ENCODE measurements at places on chromosomes 2 and 18.

DNA sequence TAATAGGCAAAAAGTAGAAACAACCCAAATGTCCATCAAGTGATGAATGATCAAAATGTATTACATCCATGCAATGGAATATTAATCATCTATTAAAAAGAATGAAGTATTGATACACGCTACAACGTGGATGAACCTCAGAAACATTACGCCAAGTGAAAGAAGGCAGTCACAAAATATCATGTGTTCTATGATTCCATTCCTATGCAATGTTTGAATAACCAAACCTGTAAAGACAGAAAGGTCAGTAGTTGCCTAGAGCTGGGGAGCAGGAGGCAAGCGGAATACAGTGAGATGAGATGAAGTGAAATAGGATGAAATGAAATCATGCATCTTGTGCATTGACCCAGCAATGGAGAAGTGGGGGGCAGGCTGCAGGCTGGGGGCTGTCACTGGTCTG, 17.9 kb upstream of the COL6A3 start:
- no peak for DNase-seq

DNA sequence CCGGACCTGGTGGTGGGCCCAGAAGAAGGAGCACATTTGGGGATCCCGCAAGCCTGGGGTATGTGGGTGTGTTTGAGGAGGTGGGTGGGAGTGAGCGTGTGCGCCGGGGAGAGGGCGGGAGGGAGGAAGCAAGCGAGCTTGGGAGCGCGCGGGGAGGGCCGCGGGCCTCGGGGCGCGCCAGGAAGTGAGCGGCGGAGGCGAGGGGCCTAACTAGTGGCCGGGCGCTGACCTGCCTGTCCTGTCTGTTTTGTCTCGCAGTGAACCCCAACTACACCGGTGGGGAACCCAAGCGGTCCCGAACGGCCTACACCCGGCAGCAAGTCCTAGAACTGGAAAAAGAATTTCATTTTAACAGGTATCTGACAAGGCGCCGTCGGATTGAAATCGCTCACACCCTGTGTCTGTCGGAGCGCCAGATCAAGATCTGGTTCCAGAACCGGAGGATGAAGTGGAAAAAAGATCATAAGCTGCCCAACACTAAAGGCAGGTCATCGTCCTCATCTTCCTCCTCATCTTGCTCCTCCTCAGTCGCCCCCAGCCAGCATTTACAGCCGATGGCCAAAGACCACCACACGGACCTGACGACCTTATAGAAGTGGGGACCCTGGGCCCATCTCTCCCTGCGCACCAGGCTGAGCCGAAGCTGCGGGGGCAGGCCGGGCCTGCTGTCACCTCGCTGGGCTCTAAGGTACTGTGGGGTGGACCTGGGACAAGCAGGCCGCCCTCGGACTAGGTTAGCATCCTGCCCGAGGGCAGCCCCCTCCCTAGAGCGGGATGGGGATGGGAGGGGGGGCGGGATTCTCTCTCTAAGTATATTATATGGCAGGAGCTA, 1.2 kb downstream of the HOXD4 start:
- DNase-seq = no peak

GRCh38 chr2:98543842-98544241, 64.5 kb downstream of the COA5 start:
- DNase-seq = no peak

DNA sequence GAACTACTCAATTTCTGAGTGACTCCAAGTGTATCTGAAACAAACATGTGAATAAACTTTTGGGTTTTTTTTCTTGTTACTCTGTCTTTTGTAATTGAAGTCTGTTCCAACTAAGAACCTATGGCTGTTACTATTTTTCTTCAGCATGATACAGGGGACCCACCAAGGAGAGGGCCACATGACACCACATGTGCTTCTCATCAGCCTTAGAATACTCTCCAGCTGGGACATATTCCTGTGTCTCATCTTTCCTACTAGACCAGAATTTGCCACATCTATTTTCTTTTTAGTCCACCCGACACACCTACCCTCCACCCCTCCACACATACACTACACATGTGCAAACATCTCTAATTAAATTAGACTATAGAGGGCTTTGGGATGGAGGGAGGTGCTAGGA, 191.7 kb upstream of the NDUFV2 start:
- no peak for DNase-seq

GRCh38 chr2:46878886-46879285, 36.7 kb downstream of the MCFD2 start:
- no peak for DNase-seq

DNA sequence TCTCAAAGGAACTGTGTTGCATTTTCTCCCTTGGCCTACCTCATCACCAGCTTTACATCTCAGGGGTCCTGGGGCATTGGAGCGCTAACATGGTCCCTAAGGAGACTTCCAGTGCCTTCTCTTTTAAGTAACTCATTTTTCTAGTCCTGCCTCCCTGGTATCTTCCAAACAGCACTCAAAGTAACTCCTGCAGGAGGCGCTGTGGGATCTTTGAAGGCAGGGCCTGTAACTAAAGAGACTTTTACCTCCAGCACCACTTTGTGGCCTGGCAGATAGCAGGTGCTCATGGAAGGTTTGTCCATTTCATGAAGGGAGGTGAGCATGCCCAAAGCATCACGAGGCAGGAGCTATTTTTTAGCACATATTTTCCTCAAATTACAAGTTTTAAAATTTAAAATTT, 411.0 kb upstream of the GYPC start:
- DNase-seq = no peak

DNA sequence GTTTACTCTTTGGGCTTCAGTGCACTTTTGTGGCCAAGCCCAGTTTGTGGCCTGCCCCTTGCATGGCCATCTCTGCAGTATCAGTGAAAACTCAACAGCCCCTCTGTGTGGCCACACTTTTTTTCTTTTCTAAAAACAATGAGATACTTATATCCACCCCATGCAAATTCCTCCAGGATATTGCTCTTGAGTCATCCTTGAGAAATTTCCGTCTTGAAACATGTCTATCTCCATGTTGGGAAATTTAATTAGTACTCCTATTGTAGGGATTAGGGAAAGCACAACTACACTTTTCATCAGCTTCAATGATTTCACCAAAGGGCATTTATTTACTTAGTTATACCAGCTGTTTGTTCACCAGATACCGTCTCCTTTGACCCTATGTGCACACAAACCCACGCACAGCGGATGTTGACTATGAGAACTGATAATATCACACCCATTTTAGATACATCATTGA, 993.1 kb downstream of the TSN start:
- no peak for DNase-seq

- DNase-seq = peak; percentile 38
These were observed 35.4 kb downstream of the PTPN18 start for GRCh38 chr2:130391058-130391871.

- DNase-seq = no peak
These were observed 435.1 kb upstream of the MEIS1 start for GRCh38 chr2:65999796-66000195.

DNA sequence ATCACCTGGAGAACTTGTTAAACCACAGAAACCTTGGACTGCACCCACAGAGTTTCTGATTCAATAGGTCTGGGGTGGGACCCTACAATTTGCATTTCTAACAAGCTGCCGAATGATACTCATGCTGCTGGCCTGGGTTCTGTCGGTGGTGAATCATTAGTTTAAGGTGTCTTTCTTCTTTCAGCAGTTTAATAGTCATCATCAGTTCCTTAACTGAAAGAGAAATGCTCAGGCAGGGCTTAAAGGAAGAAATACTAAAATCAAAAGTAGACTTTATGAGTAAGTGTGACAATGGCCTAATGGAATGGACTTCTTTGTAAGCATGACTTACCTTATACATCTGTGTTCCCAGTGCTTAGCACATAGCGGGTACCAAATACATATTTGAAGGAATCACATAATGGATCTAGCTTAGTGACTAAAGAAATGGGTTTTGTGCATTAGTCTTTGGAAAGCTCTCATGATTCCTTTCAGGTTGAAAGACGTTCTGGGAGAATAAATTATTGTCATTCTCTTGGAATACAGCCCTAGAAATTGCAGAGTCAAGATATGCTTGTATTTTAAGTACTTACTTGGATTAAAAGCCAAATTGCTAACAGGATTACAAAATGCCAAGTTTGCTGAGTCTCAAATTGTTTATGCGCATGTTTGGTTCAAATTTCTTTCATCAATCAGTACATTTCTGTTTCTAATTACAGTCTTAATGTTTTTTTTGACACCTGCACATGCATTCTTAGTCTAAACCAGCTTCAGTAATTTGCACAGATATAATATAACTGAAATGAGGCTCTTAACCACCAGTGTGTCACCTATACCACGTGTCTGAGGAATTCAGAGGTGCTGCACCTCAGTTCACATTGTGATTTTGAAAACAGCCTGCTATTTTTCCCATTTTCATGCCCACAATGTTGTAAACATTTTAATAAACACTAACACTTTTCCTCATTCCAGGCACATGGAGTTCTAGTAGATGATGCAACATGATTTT, 220.3 kb upstream of the NRP2 start:
- DNase-seq = no peak

- DNase-seq = no peak
These were observed 55.2 kb downstream of the TMEM247 start for GRCh38 chr2:46534589-46534988.

DNA sequence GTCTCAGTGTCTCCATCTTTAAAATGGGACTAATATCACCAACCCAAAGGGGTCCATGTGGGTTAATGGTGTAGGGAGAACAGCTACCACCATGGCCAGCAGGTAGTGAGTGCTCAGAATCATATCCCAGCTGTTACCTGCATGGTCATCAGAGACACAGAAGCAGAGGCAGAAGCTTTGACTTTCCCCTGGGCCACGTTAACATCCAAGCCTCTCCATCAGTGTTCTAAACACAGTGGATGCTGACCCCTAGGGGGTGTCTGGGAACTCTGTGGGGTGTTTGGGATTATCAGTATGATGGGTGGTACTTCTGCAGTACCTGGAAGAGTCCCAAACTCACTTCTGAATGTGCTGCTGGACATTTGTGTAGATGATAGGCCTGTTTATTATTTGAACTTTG, 93.6 kb downstream of the GYPC start:
- DNase-seq = no peak

- DNase-seq = no peak
These were observed 61.5 kb upstream of the CYP20A1 start for GRCh38 chr2:203177361-203177760.

GRCh38 chr2:3233877-3234276, 143.7 kb downstream of the EIPR1 start:
- DNase-seq = no peak

GRCh38 chr2:220002699-220003098, 375.3 kb downstream of the SLC4A3 start:
- DNase-seq = no peak

DNA sequence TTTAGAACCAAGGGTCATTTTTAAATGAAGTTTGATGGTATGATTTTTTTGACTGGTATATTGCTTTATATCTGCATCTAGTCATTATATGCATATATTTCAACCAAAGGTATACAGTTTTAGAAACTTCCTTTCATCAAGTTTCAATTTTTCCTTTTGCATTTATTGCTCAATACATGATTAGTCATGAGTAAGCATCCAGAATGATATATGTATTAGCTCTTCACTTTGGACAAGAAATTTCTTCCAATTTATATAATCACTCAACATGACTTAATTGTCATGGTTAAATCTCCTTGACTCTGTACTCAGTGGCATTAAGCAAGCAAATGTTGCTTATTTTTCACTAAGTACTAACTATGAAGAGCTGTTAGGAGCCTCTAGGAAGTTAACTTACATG, 123.6 kb downstream of the PLCL1 start:
- no peak for DNase-seq

- peak; percentile 27 for DNase-seq
These were observed 189.8 kb downstream of the SNTG2 start for GRCh38 chr2:1140389-1141003.

GRCh38 chr2:102677244-102678215, 58.2 kb downstream of the SLC9A2 start:
- no peak for DNase-seq

GRCh38 chr18:33538418-33539042, 39.5 kb upstream of the ASXL3 start:
- no peak for DNase-seq

DNA sequence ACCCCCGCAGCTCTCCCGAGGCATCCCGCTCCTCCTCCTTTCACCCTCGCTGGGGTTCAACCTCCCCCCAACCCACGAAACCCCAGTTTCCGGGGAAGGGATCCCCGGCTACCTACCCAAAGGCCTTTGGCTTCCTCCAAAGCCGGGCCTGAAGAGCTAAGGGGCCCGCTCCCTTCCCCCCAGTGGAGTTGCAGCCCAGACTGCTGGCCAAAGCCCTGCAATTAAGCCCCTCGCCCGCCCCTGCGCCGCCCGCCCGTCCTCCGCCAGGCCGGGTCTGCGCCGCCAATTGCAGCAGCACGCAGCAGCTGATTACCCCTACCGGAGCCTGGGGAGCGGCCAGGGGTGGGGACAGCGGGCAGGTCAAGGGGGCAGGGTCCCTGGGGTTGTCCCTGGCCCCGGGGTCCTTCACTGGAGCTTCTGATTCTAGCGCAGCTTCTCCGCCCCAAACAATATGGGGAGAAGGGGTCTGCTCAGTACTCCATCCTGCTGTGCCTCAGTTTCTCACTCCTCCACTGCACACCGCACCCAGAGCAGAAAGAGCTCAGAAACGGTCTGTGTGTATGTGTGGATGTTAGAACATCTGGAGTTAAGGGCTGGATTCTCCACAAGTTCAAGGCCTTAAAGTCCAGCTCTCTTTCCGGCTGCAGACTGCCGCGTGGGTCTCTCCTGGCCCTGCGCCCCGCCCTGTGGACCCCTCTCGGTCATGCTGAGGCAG, 16.9 kb downstream of the WNT10A start:
- no peak for DNase-seq

DNA sequence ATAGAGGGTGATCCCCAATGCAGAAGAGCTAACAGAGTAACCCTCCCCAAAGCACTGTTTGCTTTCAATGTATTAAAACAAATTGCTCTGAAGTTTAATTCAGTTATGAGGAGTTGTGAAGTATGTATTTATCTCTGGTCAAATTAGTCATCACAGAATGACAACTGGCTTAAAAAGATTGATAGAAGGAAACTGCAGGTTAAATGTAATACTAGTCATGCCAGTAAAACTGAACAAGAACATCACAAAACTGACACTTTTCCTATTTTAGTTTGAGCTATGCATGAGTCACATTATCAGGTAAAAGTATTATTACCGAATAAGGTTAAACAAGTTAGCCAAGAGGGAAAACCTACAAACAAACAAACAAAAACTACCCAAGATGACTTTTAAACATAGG, 99.0 kb upstream of the ACVR1C start:
- no peak for DNase-seq

DNA sequence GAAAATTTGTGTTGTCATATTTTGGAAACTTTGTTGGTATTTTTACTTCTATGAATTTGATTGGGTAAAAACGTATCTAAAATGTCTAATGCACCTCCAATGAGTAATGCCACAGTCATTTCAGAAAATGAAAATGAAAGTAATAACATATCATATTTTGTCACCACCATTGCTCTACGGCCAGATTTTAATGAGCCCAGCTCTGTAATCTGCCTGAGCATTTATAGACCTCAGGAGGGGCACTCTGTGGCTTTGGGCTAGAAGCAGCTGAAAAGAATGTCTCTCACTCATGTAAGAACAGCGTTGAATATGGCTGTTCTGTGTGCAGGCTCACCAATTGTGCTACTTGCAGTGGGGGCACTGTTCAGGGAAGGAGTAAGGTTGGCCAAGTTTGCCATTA, 32.7 kb upstream of the ABCA12 start:
- DNase-seq = no peak

- DNase-seq = no peak
These were observed 47.8 kb downstream of the TMX3 start for GRCh38 chr18:68667121-68667520.

Measured in activated CD4-positive, alpha-beta T cell treated with anti-CD3 and anti-CD28 coated beads, Interleukin-2, amount 50 U/mL, for 24 hours (primary cell).